ENCODE measurements at places on chromosomes 7 and 10.

DNA sequence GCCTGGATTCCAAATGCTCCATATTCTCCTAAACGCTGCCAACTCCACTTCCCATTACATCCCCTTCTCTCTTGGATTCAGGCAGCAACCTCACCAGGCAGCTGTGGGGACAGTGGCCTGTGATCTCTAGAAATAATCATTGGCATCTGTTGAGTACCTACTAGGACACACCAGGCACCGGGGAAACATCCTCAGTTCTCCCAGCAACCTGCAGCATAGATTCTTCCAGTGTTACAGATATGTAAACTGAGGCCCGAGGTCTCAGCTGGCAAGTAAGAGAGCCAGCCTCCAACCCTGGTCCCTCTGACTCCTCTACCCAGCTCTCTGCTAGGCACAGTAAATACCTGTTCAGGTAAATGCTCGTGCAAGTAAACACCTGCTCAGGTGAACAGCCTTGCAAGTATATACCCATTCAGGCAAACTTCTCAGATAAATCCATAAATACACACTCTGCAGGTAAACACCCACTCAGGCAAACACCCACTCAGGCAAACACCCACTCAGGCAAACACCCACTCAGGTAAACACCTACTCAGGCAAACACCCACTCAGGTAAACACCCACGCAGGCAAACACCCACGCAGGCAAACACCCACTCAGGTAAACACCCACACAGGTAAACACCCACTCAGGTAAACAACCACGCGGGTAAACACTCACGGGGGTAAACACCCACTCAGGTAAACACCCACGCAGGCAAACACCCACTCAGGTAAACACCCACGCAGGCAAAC is 18.7 kb downstream of the ASB13 start:
- DNase-seq = no peak

- no peak for DNase-seq
These were observed 9.0 kb upstream of the DLX6 start for GRCh38 chr7:96996111-96996957.

DNA sequence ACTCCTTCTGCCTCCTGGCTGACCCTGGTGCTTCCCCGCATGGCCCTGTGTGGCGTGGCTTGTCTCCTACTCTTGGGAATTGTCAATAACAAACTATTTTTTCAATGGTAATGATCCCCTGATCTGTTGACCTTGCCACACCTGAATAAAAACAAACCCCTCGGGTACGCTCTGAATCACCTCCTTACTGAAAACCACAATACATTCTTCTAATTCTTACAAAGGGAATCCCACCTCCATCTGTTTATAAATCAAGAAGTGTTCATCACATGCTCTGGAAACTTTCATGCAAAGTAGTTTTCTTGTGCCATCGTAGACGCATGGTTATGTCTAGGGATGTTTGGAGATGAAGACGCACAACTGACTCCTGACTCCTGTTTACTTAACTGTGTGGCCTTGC is 245.8 kb downstream of the FRMD4A start:
- DNase-seq = no peak

- DNase-seq = peak; percentile 32
These were observed 49.0 kb upstream of the NRBF2 start for GRCh38 chr10:63083904-63084689.

GRCh38 chr10:96947036-96947435 is 114.9 kb downstream of the LCOR start:
- DNase-seq = no peak

GRCh38 chr7:101598986-101599771 is 29.9 kb downstream of the MYL10 start:
- DNase-seq = no peak

GRCh38 chr10:5751601-5752253 is 61.5 kb downstream of the GDI2 start:
- DNase-seq = no peak

Measured in activated naive CD4-positive, alpha-beta T cell treated with anti-CD3 and anti-CD28 coated beads, Interleukin-2, amount 50 U/mL, for 16 hours (primary cell).